Hepatocyte (in vitro differentiated cells): ENCODE measurements at places on chromosomes 6 and 20. TPM values are rescaled to one million over a fixed set of nuclear protein-coding genes. Genes with fewer than 3 reads are reported as not detected.

DNA sequence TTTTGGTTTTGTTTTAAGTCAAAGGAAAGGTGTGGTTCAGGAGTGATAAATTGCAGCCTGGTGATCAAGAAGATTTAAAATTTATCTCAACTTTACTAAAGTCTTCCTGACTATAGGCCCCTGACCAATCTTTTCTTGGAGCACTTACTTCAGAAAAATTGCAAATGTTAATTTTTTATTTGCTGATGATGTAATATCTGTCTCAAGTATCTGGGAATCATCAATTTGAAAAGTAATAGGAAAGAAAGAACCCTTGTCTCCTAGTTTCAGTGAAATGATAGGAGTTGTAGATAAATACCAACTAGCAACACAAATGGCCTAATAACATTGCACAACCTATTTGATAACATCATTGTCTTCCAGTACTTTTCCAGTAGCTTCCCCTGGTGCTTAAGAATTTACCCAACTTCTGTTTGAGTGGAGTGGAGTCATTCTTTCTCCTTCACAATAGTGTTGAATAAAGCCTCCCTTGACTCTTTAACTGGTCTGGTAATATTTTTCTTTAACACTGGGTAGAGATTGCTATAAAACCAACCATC is 648.3 kb upstream of the ADGRB3 start:
- DNase-seq = no peak

- no peak for DNase-seq
These were observed 144.6 kb upstream of the RNF24 start for GRCh38 chr20:4159765-4160490.

Gene MTHFD1L
- total RNA-seq = 17.1 and 30.8 TPM in 2 replicates

DNA sequence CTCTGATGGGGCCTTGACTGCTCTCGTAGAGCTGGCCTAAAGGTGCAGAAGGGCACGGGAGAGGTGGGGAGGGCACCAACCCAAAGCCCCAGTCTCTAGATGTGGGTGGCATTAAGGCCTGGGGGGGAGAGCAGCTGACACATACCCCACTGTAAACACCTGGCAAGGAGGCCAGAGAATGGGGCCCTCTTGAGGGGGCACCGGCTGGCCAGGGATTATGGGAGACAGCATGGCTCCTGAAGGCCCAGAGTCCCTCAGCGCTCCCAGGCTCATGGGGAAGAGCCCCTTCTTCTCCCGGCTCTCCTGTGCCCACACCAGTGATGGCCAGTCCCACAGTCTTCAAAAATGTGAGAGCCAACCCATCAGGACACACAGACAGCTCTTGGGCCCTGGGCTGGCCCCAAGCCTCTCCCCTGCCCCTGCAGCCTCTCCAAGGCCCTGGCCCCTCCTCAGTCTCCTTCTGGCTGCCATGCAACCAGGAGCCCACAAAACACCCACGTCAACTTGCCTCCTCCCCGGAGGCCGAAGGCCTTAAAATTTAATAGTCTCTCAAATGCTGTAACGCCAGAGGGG is 58.2 kb upstream of the FOXP4 start:
- no peak for DNase-seq

GRCh38 chr6:68975816-68976215 is 340.7 kb downstream of the ADGRB3 start:
- no peak for DNase-seq

DNA sequence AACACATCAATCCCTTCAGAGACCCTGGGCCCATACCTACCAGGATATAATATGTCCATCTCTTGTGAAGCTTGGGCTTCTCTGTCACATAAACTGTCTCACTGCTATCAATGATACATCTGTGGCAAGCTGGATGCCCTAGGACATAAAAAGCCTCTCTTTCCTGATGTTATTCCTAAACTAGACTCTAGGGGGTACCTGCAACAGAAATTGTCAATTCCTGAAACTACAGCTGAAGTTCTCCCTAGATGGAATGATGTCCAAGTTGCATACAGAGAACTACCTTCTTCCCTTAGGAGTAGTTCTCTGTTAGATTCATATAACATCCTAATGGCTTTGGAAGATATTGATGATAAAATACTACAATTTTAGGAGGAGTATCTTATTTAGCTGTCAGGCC is 35.8 kb downstream of the TBX18 start:
- peak; percentile 14 for DNase-seq

Gene PROKR2
- total RNA-seq = not detected in 2 replicates

GRCh38 chr6:1619098-1619672 is 9.5 kb downstream of the FOXC1 start:
- no peak for DNase-seq

DNA sequence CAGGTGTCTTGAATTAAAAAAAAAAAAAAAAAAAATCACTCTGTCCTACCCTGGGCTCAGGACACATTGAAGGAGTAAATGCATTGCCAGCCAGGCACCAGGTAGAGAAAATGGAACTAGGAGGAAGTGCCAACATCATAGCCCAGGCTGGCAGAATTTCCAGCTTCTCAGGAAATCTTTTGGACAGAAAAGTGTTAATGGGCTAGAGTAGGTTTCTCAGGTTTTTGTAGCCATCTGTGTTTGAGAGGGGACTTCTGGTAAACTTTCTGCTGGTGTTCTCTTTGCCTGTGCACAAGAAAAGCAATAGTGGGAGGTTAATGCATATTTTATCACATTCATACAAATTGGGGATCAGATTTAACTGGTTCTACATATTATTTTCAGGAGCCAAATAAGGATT is 678.3 kb upstream of the NRSN1 start:
- no peak for DNase-seq

Gene FOXC1
- 1.1 and 1.2 TPM in 2 replicates for total RNA-seq

- no peak for DNase-seq
These were observed 76.5 kb upstream of the SUPT3H start for GRCh38 chr6:45454008-45454911.

GRCh38 chr6:130937942-130938604 is 110.9 kb downstream of the SMLR1 start:
- no peak for DNase-seq

- DNase-seq = no peak
These were observed 37.3 kb downstream of the BLTP3A start for GRCh38 chr6:34829137-34829536.

DNA sequence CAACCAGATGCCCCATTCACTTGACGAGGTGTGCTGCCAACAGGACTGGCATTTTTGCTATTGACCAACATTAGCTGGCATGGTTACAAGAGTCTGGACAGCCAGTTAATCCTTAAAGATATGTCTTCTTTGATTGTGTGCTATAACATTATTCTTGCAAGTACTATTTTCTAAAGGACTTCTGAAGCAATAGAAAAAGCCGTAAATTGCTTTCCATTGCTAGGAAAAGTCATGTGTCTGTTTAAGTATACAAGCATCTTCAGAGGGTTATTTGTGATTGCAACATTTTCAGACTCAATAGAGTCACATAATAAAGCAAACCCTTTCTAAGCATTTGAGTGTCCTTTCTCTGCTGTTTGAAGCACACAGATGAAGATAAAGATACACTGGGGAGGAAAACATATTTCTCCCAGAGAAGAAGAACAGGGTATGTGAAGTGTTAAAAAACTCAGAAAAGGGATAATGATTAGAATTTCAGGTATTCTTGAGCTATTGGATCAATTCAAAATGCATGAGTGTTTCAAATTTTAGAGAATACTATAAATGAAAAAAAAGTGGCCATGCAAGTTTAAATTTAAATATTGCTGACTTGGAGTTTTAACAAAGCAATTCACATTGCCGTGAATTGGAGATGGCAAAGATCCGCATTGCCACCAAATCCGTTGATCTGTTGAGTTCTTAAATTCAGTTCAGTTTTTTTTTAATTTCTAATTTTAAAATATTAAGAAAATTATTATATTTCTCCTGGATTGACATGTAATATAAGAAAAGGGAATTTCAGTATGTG is 191.7 kb upstream of the MAP3K7 start:
- DNase-seq = no peak

DNA sequence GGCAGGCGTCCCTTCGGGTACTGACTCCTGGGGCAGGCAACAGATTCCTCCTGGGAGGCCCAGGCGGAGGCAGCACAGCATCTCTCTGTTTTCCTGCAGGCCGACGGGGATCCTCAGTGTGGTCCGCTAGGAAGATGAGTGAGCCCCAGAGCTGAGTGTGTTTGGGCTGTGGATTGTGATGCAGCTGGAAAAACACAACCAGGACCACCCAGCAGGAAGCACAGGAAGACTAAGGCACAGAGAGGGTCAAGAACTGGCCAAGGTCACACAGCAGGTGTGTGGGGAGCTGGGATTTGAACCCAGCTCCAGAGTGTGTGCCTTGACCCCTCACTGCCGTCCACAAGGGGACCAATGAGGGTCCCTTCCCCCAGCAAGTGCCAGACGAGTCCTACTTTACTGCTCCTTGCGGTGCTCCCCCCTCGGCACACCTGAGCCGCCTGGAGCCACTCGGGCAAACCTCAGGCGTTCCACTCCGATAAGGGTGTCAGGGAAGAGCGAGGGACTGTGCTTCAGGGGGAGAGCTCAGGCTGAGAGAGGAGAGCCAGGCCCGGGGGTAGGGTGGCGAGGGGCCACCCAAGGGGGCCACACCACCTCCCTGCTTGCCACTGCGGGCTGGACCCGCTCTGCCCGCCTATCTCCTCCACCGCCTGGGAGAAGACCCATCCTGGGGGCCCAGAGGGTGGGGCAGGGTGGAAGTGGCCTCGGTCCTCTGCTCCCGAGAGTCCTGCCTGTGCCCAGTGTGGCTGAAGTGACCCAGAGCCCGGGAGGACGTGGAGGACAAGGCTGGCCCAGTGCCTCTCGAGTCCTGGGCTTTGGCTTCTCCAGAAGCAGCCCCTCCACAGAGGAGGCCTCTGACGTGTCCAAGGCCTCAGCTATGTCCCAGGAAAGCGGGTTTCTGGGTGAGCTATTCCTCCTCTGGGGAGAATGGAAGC is 63.3 kb downstream of the YTHDF1 start:
- no peak for DNase-seq

- DNase-seq = no peak
These were observed 45.0 kb upstream of the KIF25 start for GRCh38 chr6:167952512-167952859.

Gene BCAS1
- total RNA-seq = 7.4 and 9.8 TPM in 2 replicates

- DNase-seq = no peak
These were observed 2.2 kb upstream of the OXT start for GRCh38 chr20:3068986-3069900.

GRCh38 chr6:123716506-123716905 is 79.8 kb upstream of the TRDN start:
- DNase-seq = no peak

- DNase-seq = no peak
These were observed 70.3 kb downstream of the UNC5CL start for GRCh38 chr6:40968620-40969164.

- DNase-seq = no peak
These were observed 7.9 kb upstream of the SIRPA start for GRCh38 chr20:1887321-1887720.

Gene CCM2L
- total RNA-seq = 0.77 and 0.80 TPM in 2 replicates

DNA sequence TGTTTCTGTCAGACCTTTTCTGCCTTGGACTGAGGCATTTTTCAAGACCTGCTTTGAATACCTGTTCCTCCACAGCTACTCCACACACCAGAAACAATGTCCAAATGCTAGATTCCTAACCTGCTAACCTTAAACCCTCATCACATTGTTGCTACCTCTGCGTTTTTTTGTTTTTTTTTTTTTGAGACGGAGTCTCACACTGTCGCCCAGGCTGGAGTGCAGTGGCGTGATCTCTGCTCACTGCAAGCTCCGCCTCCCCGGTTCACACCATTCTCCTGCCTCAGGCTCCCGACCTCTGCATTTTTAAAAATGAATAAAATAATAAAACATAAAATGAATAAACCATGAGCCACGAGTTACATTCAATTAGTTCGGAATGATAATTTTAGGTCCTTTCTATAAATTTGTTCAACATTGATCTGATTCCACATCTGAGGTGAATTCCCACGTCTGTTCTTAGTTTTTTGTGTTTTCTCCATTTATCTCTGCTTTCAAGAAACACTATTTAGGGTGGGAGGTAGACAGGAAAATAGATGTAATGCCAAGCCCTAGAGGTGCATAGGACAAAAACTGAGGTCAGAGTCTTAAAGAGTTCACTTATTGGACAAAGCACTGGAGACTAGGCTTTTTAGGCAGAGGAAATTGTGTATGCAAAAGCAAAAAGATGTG is 1.3 kb downstream of the C6orf89 start:
- DNase-seq = no peak

- no peak for DNase-seq
These were observed 10.9 kb downstream of the NINL start for GRCh38 chr20:25574411-25574810.

Gene WFDC2
- total RNA-seq = 12.6 and 16.7 TPM in 2 replicates

DNA sequence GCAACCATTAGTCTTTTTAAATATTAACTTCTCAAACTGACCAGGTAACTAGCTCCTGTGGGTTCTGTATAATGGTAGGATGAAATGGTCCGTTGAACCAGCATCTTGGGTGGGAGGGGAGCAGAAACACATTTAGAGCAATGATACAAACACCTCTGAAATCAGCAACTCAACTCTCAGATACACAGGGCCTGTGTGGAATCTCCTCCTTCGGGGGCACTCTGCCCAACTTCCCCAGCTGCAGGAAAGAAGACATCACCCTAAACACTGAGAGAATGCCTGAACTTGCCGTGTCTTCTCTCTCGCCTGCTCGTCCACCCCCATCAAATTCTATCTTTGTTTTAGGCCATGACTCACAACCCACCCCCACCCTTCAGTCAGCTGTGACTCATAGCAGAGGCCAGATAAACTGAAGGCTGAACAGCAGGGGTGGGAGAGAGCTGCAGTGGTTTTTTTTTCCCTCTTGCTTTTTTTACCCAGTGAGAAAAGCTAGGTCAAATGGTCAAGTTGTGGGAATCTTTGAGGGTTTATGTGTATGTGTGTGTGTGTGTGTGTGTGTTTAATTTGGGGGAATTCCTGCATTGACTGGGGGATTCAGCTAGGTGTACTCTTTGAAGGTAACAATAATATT is 593.4 kb upstream of the JAG1 start:
- DNase-seq = peak; percentile 84

DNA sequence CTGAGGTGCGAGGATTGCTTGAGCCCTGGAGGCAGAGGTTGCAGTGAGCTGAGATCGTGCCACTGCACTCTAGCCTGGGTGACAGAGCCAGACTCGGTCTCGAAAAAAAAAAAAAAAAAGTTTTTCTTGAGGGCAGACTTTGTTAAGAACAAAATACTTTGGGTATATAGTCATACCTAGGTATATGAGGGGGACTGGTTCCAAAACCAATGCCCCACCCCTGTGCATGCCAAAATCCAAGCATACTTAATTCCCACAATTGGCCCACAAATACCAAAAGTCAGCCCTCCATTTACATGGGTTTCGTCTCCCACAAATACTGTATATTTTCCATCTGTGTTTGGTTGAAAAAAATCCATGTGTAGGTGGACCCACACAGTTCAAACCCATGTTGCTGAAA is 119.9 kb downstream of the INSM1 start:
- no peak for DNase-seq
